ENCODE measurements at places on chromosomes 3 and 15.
A peak's percentile ranks its signal among the peaks of the same experiment; 100 is the strongest.

- no peak for DNase-seq
These were observed 132.8 kb upstream of the NPHP3 start for GRCh38 chr3:132854856-132855535.

- peak; percentile 90 for DNase-seq
These were observed 708 bp downstream of the DCAF1 start for GRCh38 chr3:51498876-51499738.

DNA sequence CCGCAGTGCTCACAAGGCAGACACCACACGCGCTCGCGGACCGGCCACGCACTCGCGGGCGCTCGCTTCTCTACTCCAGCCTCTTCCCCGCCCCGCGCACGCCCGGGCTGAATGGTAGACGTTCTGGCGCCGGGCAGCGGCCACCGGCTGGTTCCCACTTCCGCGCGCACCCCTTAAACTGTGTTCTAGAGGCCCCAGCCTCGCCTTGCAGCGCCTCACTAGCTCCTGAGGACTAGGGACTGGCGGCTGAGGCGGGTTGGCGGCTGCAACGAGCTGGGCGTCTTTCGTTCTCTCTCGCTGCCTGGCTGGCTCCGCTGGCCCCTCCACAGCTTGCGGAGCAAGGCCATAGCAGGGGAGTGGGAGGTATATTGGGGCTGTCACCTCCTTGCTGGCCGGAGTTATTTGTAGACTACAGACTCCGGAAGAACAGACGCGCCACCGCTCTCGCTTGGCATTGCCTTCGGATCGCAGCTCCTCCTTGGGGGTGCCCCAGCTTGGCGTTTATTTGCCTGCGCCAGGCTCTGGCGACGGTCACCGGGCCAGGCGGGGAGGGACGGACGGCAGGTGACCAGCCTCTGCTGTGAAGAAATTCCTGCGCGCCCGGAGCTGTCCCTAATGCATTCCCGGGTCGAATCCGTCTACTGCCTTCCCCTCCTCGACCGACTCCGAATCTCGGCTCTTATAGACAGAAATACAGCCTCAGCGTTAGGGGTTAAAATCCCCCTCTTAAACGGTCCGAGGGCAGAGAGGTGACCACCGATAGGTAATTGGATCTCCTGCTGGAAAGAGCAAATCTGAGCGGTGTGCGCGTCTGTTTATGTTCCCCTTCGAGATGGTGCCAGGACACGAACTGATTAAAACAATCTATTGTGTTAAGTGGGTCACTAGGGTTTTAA is 1.3 kb downstream of the GREM1 start:
- peak; percentile 20 for DNase-seq

- no peak for DNase-seq
These were observed 16.3 kb downstream of the SLC9A9 start for GRCh38 chr3:143831994-143832393.

Measured in neuronal stem cell (in vitro differentiated cells).